ENCODE measurements at places on chromosomes 6 and 20. TPM values are rescaled to one million over a fixed set of nuclear protein-coding genes. Genes with fewer than 3 reads are reported as not detected.

Gene MATN4
- not detected for total RNA-seq

Gene LGSN
- not detected for total RNA-seq

GRCh38 chr6:168994956-168995355 lies 258.7 kb downstream of the THBS2 start:
- peaks cover 14% of the 10 kb centered on the region for H3K4me1 ChIP-seq
- no peak overlapping the region for H3K4me3 ChIP-seq
- no peak for DNase-seq
- H3K27ac ChIP-seq: no peak overlapping the region
- no peaks in the 10 kb centered on the region for H3K36me3 ChIP-seq

GRCh38 chr6:32967151-32968091 lies 973 bp upstream of the BRD2 start:
- H3K36me3 ChIP-seq: peaks cover 3% of the 10 kb centered on the region
- DNase-seq: no peak
- peak overlapping the region; percentile 98 for H3K27ac ChIP-seq
- H3K27me3 ChIP-seq: no peaks in the 10 kb centered on the region
- H3K4me3 ChIP-seq: peak overlapping the region; percentile 70

Gene NKX2-2
- not detected for total RNA-seq

All from sigmoid colon (tissue), 7 donors.